Bone marrow (tissue), 2 donors: ENCODE measurements at places on chromosomes 11 and 22.
A peak's percentile ranks its signal among the peaks of the same experiment; 100 is the strongest.

GRCh38 chr11:34495724-34496377 is 17.7 kb downstream of the ELF5 start:
- no peak for DNase-seq

- no peak for DNase-seq
Measured at GRCh38 chr11:116302756-116303155, 470.0 kb downstream of the BUD13 start.

- peak; percentile 66 for DNase-seq
Measured at GRCh38 chr11:503179-503981, 3.7 kb downstream of the RNH1 start.

- no peak for DNase-seq
Measured at GRCh38 chr11:40688369-40688768, 771.1 kb downstream of the LRRC4C start.

- no peak for DNase-seq
Measured at GRCh38 chr11:95289378-95290101, 58.5 kb upstream of the SESN3 start.

- no peak for DNase-seq
Measured at GRCh38 chr11:124798991-124799347, 1.2 kb downstream of the MSANTD2 start.

DNA sequence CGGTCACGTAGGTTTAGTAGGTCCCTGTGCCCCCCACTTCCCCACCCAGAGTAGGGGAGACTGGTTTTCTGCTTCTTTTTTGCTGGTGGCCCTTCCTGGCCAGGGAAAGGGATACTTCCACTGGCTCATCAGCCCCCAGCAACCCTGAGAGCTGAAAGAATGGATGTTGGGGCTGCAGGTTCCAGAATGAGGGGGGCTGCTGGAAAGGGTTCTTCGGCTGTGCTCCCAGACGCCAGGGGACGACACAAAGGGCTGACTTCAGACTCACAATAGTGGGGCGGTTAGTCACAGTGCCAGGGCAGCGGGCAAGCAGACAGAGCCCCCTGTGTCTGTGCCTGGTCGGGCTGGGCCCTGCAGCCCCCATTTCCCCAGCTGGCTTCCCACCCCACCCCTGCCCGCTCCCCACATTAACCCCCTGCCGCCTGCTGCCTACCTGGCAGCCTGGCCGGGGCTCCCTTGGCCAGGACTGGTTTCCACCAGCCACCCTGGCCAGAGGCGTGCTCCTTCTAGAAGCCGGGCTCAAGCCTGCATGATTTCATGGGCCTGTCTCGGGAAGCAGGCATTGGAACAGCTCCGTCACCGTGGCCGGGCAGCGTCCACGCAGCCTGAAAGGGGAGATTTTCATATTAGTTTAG is 79.1 kb upstream of the WNT7B start:
- no peak for DNase-seq

DNA sequence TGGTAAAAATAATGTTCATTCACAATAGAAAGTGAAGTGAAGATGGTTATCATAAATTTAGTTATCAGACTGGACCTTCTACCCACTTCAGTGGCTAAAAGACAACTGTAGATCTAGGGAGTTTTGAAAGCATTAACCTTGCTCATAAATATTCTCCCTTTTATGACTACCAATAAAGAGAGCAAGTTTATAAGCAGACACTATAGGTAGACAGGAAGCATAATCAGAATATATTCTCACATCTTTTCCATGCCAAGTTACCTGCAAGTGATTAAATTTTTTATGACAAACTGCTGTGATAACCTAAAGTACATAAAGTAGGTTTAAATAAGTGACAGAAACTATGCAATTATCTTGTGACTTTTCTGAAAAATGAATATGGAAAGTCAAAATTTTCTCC is 62.5 kb downstream of the LUZP2 start:
- DNase-seq: no peak

DNA sequence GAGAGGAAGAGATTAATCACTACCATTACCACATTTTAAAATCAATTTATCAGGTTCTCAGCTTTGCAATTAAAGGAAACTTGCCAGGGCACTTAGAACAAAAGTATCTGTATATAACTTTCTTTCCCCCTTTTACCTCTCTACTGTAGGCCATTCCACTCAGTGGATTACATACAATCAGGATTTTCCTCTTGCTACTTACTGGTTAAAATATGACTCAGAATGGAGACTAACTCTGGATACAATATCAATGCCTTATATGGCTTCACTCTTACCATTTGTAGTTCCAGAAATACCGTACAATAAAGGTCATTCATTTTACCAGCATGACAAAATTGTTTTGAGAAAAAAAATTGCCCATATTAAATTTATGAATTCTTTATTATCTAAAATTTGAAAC is 706.8 kb downstream of the KCNA4 start:
- DNase-seq: no peak
